ENCODE measurements at places on chromosomes 2 and 18.

DNA sequence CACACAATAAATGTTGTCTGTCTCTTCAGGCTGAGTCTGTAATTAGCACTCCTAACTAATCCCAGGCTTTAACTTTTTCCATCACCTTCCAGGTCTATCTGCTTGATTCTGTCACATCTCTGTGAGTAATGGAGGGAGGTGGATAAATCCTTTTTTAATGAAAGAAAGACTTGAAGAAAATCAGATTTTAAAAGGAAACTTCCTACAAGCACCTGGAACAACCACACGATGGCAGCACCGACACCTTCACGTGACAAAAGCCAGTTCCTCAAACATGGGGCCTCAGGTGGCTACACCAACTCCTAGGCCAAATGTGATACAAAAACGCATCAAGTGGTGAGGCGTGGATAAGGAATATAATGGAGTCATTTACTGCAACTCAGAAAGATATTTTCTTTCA lies 41.8 kb downstream of the TGFBRAP1 start:
- no peak for DNase-seq

DNA sequence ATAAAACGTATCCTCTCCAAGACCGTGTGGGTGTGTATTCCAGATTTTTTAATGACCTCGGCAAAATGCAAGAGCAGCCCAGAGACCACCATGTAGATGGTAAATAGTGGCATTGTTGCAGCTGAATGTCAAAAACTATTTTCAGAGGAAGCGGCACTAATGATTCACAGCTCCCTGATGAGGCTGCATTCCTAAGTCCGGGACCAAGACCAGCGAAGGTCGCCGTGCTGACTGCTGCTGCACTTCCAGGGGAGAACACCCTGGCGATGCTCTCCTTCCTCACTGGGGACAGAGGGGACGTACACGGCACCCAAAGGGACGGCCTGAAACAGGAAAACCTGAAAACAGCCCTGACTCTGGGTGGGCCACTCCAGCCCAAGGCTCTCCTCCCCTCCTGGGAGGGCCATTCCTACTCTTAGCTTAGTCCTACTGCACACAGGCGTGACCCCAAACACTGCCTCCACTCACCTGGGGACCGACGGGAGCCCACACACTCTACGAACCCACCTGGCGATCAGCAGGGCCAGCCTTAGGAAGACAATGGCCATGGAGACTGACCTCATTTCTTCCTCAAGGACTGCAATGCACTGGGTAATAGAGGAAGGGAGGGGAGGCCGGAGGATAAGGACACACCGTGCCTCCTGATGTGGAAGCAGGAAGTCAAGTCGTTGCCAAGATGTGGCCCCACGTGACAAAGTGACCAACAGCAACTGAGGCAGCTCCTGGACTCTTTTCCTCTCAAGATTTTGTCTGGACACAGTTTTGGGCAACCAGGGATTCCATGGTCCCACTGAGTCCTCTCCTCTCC lies 82.8 kb downstream of the ZNF516 start:
- DNase-seq, result no peak

DNA sequence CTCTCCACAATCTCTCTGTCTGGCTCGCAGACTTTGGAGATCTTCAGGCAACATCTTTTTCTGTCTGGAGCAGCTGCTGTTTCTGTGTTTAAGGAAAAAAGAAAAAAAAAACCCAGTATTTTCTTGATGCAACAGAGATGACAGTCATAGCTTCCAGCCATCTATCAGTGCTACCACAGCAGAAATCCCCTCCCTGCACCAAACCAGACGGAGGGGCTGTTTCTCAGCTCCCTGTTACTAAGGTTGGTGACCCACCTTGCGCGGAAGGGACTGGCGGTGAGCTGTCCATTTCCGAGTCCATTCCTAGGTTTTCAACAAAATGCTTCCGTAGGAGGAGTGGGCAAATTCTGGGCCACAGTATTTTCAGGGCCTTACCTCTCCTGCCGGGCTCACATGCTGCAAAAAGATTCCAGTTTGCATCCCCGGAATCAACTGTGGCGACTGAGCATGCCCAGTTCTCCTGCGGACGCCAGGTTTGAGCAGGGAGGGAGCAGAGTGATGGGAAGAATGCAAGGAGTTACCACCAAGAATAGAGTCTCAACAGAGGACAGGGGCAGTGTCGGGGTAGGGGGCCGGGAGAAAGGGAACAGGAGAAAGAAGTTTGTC lies 1.2 kb downstream of the SLC4A10 start:
- DNase-seq, result no peak

DNA sequence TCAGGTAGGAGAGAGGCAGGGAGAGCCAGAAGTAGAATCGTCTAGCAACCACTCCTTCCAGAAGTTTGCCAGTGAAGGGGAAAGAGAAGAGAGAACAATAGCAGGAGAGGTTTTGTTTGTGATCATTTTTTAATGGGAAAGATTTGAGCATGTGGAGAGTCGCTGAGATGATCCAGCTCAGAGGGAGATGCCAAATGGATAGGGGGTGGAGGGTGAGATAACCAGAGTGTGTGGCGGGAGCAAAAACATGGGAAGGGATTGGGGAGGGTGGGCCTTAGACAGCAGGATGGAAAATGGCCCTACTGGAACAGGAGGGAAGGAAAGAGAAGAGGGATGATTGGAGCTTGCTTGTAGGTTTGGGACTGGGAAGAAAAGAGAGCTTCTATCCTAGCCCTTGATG lies 269.8 kb downstream of the GLI2 start:
- no peak for DNase-seq

- no peak for DNase-seq
Observed at GRCh38 chr2:38765149-38765548, 12.9 kb upstream of the GEMIN6 start.

DNA sequence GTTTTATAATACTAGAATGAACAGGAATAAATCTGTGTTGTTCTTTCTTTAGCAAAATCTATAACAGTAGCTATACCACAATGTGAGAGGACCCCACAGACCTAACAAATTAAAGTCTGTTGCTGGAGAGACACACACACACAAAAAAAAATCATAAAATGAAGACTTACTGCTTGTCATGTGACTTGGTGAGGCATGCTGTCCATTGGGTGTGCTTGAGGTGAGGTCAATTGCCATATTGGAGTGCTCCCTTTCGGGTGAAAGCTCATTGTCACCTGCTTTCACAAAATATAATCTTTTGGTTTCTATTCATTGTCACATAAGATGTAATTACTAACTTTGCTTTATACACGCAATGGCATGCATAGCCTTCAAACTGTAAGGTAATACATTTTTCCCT lies 3.9 kb downstream of the IKZF2 start:
- no peak for DNase-seq

- no peak for DNase-seq
Observed at GRCh38 chr18:79575891-79576685, 103.5 kb upstream of the CTDP1 start.

Data from stimulated activated CD8-positive, alpha-beta memory T cell treated with anti-CD3 and anti-CD28 coated beads, Interleukin-7, amount 100 ng/mL, for 1 hour (primary cell).